Colonic mucosa (tissue), 4 donors: ENCODE measurements at places on chromosomes 7 and 10. TPM values are rescaled to one million over a fixed set of nuclear protein-coding genes. Genes with fewer than 3 reads are reported as not detected.

The IDI2 gene
- total RNA-seq: not detected

The WEE2 gene
- total RNA-seq: not detected

The CPSF4 gene
- 39.2 TPM for total RNA-seq

The MMD2 gene
- not detected for total RNA-seq

The H2BK1 gene
- not detected for total RNA-seq

The AASS gene
- 4.3 TPM for total RNA-seq

The MYL7 gene
- total RNA-seq: 2.2 TPM

The ZMIZ1 gene
- total RNA-seq: 54.0 TPM

The C10orf143 gene
- total RNA-seq: 3.1 TPM

The FOXI2 gene
- not detected for total RNA-seq

The C7orf57 gene
- 0.24 TPM for total RNA-seq

The HOXA9 gene
- total RNA-seq: 19.5 TPM

The HACD1 gene
- 3.4 TPM for total RNA-seq

The ANKRD1 gene
- total RNA-seq: 0.32 TPM

The GPR26 gene
- total RNA-seq: not detected

The CCDC3 gene
- 1.4 TPM for total RNA-seq

The OR2A1 gene
- total RNA-seq: not detected

The CNTNAP2 gene
- 8.5 TPM for total RNA-seq

The MMRN2 gene
- 3.4 TPM for total RNA-seq

The MUC3A gene
- total RNA-seq: 149 TPM

The BTBD16 gene
- total RNA-seq: 0.13 TPM

The TUBB8 gene
- not detected for total RNA-seq

The CHST15 gene
- total RNA-seq: 4.7 TPM

The TUBAL3 gene
- total RNA-seq: 39.6 TPM

The LRRC17 gene
- total RNA-seq: 0.91 TPM

The LIPK gene
- not detected for total RNA-seq

The WASL gene
- total RNA-seq: 54.9 TPM

The WNT8B gene
- total RNA-seq: not detected
